Neuronal stem cell (in vitro differentiated cells): ENCODE measurements at places on chromosomes 1 and 21.

- no peak for DNase-seq
These were observed 17.3 kb upstream of the C1orf159 start for GRCh38 chr1:1132956-1133750.

- DNase-seq: no peak
These were observed 200.2 kb downstream of the MRPL39 start for GRCh38 chr21:25406887-25407579.

DNA sequence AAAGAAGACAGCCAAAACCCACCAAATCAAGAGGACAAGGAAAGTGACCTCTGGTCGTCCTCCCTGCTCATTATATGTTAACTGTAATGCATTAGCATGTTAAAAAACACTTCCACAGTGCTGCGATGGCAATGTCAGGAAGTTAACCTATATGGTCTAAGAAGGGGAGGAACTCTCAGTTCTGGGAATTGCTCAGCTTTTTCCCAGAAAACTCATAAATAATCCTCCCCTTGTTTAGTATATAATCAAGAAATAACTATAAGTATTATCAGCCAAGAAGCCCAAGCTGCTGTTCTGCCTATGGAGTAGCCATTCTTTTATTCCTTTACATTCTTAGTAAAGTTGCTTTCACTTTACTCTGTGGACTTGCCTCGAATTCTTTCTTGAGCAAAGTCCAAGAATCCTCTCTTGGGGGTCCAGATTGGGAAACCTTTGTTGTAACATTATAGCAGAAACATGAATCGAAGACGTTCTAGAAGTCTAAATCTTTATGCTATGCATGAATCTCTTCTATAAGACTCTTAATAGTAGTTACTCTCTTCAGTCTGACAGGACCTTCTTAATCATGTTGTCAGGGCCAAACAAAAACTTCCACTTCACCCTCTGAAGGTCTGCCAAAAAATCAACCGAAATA, 110.0 kb upstream of the VANGL1 start:
- no peak for DNase-seq

GRCh38 chr1:70397013-70397412, 14.1 kb upstream of the CTH start:
- no peak for DNase-seq

- DNase-seq: no peak
These were observed 350.9 kb downstream of the BRINP3 start for GRCh38 chr1:190126728-190127127.

DNA sequence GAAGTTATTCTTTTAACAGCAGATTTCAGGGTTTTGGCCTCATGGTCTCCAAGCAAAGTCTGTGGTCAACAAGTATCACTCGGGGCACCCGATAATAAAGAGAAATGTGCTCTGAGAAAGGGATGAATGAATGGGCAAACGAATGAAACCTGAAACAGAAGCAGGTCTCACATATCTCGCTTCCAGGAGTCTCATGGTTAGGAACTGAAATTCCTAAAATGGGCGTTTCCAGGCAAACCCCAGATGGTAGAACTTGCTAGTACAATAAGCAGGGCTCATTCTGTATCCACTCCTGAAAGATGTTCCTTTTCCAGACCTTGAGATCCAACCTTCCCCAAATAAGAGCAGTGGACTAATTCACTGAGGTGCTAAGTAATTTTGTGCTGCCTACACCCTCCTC, 87.2 kb downstream of the LAMC2 start:
- DNase-seq: no peak

DNA sequence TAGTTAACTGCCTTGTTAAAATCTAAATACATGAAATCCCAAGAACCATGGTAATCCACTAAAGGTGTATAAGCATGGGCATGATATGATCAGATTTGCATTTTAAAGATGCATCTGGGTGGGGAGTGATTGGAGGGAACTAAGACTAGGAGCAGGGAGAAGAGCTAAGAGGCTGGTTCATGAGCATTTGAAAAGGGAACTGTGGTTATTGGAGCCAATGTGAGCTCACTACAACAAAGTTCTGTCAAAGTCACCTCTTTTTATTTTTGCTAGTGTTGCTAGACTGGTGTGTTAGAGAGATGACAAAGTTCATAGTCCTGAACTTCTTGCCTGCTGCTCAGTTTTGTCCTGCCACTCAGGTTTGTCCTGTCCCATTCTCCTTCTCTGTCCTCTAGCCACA, 67.1 kb upstream of the LRRC8D start:
- no peak for DNase-seq

- no peak for DNase-seq
These were observed 15.4 kb upstream of the MEX3A start for GRCh38 chr1:156097499-156098178.

GRCh38 chr1:116781034-116781433, 26.8 kb downstream of the CD2 start:
- DNase-seq: no peak

GRCh38 chr1:1926886-1927660, 8.0 kb upstream of the TMEM52 start:
- DNase-seq: no peak

- no peak for DNase-seq
These were observed 424.9 kb downstream of the ADGRL2 start for GRCh38 chr1:82225421-82226185.

GRCh38 chr1:150876119-150876454, 312 bp downstream of the ARNT start:
- no peak for DNase-seq

DNA sequence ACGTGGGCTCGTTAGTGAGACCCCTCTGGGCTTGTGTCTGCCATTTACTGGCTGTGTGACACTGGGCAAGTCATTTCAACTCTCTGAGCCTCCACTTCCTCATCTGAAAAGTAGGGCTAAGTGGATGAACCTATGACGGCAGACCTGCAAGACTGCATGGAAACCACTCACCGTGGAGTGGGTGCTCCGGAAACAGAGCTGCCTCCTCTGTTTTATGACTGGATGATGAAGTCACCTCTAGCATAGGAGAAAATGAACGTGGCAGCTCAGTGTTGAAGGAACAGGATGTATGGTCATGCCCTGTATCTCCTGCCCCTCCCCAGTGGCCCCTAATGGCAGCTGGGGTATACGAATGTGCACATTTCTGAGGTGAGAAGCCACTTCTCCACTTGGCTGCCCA, 40.5 kb downstream of the STPG1 start:
- DNase-seq: no peak

- no peak for DNase-seq
These were observed 300.7 kb upstream of the SPAG17 start for GRCh38 chr1:118485757-118486156.

DNA sequence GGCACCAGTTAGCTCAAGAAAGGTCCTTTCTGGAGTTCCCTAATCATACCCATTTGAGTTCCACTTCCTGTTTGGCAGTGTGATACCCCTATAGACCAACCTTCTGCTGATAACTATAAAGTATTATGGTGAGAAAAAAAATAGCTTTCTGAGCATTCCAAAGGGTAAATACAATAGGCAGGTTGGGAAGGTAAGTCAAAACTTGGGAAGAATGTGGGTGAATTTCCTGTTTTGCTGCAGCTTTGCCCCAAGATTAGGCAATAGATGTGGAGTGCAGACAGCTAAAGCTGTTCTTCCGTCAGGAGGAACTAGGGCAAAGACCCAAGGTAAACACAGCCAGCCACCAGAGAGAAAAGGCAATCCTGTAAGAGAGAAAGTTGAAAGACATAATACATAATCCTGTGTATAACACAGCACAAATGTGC, 49.9 kb upstream of the GUCA2A start:
- no peak for DNase-seq

- peak; percentile 73 for DNase-seq
These were observed 56.8 kb upstream of the PRDX6 start for GRCh38 chr1:173420330-173420806.

GRCh38 chr1:228016653-228017355, 10.0 kb downstream of the WNT3A start:
- DNase-seq: no peak

GRCh38 chr1:179195376-179195775, 34.1 kb downstream of the ABL2 start:
- no peak for DNase-seq

DNA sequence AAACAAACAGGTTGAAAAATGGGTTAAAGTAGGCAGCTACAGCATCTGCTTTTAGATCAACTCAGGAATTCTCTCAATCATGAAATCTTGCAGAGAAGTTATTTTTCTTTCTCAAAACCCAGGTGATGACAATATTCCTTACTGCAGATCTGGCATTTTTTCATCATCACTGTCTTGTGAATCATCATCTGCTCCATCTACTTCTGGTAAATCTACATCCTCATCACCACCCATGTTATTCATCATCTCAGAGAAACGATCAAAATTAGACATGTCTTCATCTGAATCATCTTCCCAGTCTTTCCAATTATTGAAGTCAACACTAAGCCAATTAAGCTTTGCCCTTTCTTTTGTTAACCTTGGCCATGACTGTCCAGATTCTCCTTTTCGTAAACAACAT, 21.8 kb downstream of the GBP2 start:
- DNase-seq: no peak

DNA sequence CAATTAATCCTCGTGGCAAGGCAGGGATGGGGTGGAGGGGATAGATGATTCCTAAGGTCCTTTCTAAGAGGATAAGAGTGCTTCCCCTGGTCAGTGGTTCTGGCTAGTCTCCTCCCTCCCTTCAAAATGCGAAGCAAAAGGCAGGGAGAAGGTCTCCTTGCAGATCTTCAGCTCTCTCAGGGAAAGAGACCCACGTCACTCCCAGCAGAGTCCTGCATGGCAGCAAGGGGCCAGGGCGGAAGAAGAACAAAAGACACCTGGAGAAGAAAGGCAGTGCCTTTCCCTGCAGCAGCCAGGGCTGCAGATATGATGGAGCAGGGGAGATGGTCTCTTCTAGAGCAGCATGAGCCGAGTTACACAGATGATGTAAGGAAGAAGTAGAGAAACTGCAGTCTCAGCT, 29.6 kb upstream of the SLAMF9 start:
- no peak for DNase-seq

DNA sequence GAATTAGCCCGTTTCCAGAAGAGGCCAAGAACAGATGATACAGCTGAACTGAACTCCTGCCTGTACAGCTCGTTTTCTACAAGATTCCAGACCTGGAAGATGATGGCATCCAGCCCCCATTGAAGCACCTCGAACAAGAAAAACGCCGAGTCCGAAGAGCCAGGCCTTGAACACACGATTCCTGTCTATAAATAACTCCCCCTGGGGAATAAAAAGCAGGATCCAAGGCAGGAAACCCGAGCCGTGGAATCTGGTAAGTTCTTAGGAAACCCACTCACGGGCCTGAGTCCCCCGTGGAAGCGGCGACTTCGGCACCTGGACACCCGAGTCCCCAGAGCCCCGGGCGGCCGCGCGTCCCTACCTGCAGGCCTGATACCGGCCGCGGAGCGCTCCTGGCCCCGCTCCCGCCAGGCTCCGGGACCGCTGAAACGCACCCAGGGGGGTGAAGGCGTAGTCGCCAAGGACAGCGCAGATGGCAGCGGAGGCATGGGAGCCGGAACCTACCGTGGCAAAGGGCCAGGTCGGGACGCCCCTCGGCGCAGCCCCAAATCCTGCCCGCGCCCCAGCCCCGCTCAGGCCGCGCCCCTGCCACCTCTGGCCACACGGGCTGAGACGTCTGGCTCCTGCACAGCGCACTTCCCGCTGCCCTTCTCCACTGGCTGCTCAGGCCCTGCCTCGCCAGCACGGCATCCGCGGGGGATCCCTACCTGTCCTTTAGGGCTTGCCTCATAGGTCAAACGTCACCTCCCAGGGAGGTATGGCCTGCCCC, 14.0 kb upstream of the HLCS start:
- DNase-seq: no peak

GRCh38 chr1:231951374-231951773, 324.8 kb downstream of the DISC1 start:
- no peak for DNase-seq

GRCh38 chr1:86914601-86914997, at the start of gene HS2ST1:
HS2ST1 (plus strand) TSS chr1:86914635.
- DNase-seq: no peak

GRCh38 chr1:168842306-168842705, 113.3 kb upstream of the DPT start:
- DNase-seq: no peak

GRCh38 chr21:36966821-36967768, 626 bp upstream of the HLCS start:
- no peak for DNase-seq

DNA sequence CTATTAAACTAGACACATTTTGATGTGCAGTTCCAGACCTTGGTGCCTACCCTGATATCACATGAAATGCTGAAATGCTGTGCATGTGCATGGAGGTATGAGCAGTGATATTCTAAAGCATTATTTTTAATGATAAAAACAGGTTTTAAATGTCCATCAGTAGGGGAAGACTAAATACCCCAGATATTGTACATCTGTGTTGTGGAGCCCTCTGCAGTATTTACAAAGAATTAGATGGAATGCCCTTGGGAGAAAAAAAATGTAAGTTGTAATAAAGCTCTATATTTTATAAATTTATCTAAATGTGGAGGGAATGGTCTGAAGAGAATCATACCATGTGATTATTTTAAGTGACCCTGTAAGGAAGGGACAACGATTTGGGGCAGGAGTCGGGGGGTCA, 39.1 kb upstream of the IGSF5 start:
- no peak for DNase-seq

- DNase-seq: no peak
These were observed 4.5 kb upstream of the EDEM3 start for GRCh38 chr1:184759112-184759511.

- no peak for DNase-seq
These were observed 637.2 kb downstream of the SMYD3 start for GRCh38 chr1:245869847-245870246.

- no peak for DNase-seq
These were observed 14.0 kb upstream of the ZC3H11B start for GRCh38 chr1:219626865-219627264.

- no peak for DNase-seq
These were observed 154.1 kb downstream of the CLIC6 start for GRCh38 chr21:34822942-34823341.

DNA sequence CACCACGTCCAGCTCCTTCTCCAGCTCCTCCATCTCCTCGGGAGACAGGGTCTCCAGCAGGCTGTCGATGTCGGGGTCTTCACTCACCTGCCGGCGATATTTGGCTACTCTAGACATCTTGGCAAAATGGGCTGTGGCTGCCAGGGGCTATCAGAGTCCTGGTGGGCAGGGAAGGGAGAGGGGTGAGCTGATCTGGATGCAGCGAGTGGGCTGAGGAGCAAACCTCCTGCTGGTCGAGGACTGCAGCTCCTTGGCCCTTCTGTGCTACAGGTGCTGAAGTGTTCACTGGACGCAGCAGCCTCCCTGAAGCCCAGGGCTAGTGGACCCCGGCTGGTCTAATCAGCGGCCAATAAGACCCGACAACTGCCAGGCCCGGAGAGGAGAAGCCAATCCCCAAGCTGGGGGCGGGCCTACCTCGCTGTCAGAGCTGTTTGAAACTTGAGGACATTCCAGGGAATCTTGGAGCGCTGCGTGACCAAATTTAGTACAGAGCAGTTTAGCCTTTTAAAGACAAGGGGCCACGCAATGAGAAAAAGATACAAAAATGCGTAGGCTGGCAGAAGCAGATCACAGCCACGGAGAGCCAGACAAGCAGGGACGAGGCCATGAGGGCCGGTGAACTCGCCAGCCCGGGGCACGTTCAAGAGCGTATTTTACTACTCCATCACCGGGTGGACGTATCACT, at the start of gene LMOD1:
TSS of gene LMOD1 (minus strand) at position 325 of the 685 bp plus-strand sequence. CDS start at position 117, 208 bp downstream.
- peak; percentile 86 for DNase-seq

- no peak for DNase-seq
These were observed 144.4 kb upstream of the WNT4 start for GRCh38 chr1:22287273-22287672.

GRCh38 chr1:169144941-169145626, 38.6 kb downstream of the ATP1B1 start:
- no peak for DNase-seq
